ENCODE measurements at places on chromosomes 12 and 14.
A peak's percentile ranks its signal among the peaks of the same experiment; 100 is the strongest.

DNA sequence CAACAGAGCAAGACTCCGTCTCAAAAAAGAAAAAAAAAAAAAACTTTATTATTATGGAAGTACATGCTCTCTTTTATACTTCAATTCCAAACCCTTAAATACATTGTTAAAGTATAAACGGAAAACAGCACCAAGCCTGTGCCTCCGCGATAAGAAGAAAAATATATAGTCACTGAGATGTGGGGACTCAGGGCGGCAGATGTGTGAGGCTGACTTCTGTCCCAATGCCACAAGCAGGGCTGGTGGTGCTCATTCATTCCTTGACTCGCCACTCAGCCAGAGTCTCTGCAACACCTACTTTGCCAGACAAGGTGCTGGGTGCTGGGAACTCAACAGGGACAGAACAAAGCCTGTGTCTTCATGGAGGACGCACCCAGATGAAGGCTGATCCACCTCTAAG, 13.8 kb downstream of the LGMN start:
- DNase-seq, result no peak

DNA sequence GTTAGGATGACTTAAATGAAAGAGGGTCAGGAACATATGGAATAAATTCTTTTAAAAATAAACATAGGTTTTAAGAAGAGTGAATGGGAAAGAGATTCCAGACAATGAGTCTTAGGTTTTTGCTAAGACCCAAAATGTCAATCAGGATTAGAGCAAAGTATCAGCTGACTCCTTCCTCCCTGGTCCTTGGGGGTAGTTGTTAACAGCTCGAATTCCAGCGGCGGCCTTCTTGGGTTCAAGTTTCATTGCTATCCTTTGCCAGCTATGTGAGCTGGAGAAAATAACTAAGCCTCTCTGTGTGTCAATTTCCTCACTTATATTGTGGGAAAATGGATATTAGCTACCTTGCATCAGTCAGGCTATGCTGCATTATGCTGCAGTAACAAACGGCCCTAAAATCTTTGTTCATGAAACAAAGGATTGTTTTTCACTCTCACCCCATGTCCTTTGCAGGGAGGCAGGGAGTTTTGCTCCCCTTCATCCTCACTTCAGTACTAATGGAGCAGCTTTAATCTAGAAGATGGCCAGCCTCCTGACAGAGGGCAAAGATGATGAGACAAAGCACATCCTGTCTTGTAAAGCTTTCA, 83.8 kb upstream of the RFLNA start:
- no peak for DNase-seq

DNA sequence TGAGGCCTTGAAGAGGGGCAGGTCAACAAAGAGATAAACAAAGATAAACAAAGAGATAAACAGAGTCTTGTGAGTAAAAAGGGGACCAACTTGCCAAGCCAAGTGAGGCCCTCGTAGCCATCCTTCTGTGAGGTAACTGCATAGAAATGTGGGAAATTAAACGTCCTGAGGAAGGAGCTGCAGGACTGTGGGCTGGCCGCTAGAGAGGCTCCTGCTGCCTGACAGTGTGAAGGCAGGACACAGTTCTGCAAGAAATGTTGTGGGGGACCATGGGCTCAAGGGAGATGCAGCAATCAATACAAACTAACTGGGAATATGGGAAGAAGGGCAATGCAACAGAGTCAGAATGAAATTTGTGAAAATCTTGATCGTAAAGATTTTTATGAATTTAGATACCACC, 91.9 kb downstream of the SLC8A3 start:
- DNase-seq, result no peak

DNA sequence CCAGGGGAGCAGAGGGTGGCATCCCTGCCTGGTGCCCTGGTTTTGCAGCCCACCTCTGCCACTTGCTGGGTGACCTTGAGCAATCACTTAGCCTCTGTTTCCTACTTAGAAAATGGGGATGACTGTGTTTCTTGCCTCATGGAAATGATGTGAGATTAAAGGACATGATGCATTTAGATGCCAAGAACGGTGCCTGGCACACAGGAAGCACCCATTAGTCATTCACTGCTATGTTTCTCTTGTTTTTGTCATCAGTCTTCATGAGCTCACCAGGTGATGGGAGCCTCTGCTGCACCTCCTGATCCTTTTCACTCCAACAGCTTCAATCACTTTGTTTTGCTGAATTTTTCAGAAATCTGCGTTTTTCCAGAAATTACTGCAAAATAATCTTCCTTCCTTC, 23.6 kb upstream of the ATF1 start:
- DNase-seq, result no peak

- peak; percentile 72 for DNase-seq
Observed at GRCh38 chr12:56193025-56193578, 3.8 kb upstream of the SMARCC2 start.

GRCh38 chr12:89679631-89680030, 29.0 kb downstream of the ATP2B1 start:
- DNase-seq, result no peak

GRCh38 chr14:99357916-99358390, 86.0 kb upstream of the BCL11B start:
- no peak for DNase-seq

DNA sequence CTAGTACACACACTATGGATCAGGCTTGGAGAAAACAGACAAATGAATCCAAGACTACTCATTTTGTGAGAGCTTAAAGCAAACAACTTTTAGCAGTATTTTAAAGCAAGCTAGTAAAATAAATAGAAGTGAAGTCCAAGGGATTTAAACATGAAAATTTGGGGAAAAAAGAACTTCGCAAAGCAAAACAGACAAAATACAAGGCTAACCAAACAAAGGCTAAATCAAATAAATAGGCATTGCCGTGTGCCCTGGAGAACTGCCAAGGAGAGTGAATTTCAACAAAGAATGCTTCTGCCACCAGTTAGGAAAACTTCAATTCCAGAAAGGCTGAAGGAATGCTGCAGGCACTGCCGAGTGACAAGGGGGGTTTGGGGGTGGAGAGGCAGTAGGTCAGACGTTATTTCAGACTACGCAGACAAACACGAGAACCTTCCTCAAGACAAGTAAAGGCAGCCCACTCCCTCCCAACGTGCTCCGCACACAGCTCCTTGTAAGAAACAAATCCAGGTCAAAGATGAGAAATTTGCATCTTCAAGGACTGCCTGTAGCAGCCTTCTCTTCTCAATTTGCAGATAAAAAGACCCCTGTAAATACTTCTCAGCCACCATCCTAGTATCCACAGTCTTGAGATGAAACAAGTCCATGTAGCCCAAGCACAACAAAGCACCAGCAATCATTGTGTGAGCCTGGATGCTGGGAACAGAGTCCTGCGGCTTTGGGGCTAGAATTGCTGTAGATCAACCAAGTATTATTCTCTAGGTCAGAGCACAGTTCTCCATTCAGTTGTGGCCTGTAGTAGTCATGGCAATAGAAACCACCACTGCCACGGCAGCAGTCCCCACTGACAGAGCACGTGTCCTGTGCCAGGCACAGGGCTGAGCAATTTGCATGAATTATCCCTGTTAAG, 43.3 kb downstream of the EFCAB11 start:
- peak; percentile 77 for DNase-seq

- no peak for DNase-seq
Observed at GRCh38 chr12:93279565-93280412, 97.9 kb upstream of the NUDT4 start.

- DNase-seq, result no peak
Observed at GRCh38 chr14:73739174-73739898, 25.2 kb upstream of the PNMA1 start.

DNA sequence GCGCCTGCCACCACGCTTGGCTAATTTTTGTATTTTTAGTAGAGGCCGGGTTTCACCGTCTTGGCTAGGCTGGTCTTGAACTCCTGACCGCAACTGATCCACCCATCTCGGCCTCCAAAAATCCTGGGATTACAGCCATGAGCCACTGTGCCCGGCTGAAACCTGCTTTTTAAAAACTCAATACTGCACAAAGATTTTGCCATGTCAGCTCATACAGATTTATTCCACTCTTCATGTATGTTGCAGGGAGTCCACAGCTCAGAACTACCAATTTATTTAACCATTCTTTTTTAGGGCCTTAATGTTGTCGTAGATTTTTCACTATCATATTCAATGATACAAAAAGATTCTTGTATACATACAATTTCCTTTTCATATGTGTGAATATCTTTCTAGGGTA, 20.0 kb downstream of the ZCCHC8 start:
- DNase-seq, result no peak

DNA sequence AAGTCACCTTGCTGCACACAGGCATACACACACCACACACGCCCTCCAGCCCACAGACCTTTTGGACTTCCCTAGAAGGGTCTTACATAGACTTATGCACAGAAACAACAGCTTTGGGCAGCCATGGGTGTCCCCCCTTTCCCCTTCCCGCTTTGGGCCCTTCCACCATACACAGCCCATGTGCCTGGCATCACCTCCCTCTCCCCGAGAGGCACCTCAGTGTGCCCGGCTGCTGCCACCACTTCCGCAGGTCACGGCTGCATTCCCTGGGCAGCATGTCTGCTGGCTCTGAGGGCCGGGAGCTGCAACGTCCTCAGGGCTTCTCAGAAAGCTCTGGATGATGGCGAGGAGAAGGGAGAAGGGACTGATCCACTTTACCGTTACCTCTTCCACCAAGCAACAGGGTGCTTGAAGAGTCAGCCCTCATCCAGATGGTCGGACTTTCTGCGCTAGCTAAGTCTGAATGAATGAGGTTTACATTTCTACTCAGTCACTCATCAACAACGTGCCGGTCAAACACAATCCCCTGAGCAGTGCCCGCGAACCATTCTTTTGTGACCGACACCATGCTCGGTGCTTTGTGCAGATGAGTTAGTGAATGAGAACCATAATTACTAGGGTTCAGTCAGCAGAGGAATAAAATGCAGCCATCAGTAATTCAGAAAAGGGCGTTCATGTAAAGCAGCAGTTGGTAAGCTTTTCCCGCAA, 72.2 kb upstream of the BCL11B start:
- no peak for DNase-seq

DNA sequence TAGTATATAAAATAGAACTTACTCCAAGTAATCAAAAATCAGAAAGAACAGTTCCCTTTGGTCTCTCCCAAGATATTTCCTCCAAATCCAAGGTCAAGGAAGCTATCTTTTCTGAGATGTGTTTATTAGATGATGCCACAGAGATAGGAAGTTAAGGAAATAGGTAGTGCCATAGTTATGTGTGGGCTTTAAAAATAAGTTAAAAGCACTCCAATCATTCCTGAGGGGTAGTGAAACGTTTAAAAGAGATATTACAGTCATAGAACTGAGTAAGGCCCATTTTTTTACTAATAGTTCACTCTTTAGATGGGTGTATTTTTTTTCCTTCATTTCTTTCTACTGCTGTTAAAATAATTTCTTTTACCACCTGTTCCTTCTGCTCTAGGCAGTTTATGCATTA, 1630.9 kb upstream of the SEL1L start:
- DNase-seq, result no peak

GRCh38 chr14:95157048-95157326, 342 bp downstream of the DICER1 start:
- DNase-seq, result no peak

DNA sequence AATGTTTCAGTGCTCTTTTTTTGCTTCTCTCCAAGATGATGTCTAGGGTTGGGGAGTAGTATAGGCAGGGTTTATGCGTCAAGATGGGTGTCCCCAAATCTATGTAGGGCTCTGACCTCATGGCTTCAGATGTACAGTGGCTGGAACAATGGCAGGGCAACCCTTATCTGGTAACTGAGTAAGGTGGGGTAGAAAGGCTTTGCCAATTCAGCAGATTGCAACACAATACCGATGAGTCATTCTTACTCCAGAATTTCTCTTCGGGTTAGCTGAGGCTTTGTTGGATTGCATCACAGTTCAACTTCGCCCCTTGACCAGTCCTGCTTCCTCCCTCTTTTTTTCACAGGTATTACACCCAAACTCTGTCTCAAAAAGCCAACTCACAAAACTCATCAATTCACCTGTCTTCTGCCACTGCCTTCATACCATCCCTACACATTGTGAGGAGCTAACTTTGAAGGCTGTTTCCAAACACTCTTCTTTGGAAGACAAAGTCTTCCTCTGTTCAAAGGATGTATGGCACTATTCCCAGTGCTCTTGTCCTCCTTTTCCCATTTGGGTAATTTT, 190.2 kb upstream of the CNOT2 start:
- DNase-seq, result no peak

DNA sequence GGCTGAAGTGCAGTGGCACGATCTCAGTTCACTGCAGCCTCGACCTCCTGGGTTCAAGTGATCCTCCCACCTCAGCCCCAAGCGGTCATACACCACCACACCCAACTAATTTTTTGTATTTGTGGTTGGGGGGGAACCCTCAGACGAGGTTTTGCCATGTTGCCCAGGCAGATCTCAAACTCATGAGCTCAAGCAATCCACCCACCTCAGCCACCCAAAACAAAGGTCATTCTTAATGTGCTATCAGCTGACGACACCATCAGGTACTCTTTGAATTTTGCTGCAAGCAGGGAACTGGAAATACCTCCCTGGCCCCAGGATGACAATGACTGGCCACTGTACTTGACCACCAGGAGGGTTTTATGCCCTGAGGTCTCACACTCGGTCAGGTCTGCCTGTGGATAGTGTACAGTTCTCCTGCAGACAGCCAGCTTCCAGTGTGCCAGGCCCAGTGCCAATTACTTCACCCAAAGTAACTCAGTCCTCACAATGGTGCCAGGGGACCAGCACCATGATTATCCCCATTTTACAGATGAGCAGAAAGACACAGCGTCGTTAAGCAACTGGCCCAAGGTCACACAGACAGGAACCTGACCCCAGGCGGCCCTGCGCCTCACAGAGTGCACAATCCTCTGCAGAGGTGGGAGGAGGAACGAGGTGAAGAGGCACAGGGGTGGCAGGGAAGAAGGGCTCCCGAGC, 42.9 kb downstream of the ITPK1 start:
- no peak for DNase-seq

GRCh38 chr12:107778383-107779025, 4.0 kb downstream of the ASCL4 start:
- DNase-seq, result no peak

DNA sequence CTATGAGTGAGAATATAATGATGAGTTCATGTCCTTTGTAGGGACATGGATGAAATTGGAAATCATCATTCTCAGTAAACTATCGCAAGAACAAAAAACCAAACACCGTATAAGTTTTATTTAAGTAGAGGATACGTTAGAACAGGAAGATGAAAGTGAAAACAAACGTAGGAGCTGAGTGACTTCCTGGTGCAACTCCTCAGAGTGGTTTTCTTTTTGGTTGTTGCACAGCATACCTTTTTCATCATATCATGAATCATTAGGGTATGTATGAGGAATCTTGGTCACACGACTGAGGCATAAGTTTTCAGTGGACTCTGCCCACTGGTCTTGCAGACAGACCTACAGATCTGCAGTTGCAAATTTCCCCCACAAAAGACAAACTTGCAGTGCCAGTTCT, 199.0 kb downstream of the LRFN5 start:
- no peak for DNase-seq

GRCh38 chr12:124758266-124759220, 105.1 kb downstream of the SCARB1 start:
- no peak for DNase-seq

GRCh38 chr12:52741375-52742195, 35.6 kb downstream of the KRT76 start:
- peak; percentile 83 for DNase-seq

Data from HAP-1 (cell line).